ENCODE measurements at places on chromosomes 16 and 17. TPM values are rescaled to one million over a fixed set of nuclear protein-coding genes. Genes with fewer than 3 reads are reported as not detected.

The CLEC3A gene
- not detected for total RNA-seq

The NLRC3 gene
- total RNA-seq = 0.59 TPM

GRCh38 chr17:35116845-35117244 is 2.8 kb downstream of the RAD51D start:
- H3K4me3 ChIP-seq = no peak overlapping the region
- DNase-seq = no peak
- peaks cover 19% of the 10 kb centered on the region for H3K4me1 ChIP-seq
- peaks cover 4% of the 10 kb centered on the region for H3K36me3 ChIP-seq

DNA sequence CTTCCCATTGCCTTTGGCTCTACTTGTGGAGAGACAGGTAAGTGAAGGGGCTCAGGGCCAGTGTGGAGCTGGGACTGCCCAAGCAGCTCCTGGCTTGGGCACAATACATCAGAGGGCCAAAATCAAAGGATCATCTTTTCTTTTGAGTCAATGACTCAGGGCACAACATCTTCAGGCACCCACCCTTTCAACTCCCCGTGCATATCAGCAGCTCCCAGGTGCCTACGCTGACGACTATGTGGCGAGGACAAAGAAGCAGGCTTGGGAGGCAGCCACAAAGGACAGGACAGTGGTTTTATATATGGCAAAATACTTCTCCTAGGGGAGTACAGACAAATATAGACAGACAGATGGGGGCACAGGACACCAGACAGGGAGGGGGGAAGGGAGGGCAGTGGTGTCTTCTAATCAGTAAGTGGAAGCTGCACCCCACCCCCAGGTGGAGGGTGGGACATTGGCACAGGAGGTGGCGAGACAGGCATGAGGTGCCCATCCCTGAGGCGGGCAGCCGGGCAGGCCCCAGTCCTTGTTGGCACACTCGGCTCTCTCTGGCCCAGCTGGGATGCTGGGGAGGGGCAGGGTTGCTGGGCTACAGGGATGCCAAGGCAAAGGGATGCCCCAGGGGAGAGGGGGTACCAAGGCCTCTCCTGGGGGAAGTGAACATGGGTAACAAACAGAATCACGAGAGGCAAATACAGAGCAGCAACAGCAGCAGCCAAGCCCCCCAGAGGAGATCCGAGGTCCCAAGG is 7.7 kb upstream of the ARL5C start:
- no peak overlapping the region for H3K4me3 ChIP-seq
- peaks cover 49% of the 10 kb centered on the region for H3K36me3 ChIP-seq
- H3K4me1 ChIP-seq = peaks cover 22% of the 10 kb centered on the region
- H3K27ac ChIP-seq = no peak overlapping the region
- H3K27me3 ChIP-seq = no peaks in the 10 kb centered on the region

DNA sequence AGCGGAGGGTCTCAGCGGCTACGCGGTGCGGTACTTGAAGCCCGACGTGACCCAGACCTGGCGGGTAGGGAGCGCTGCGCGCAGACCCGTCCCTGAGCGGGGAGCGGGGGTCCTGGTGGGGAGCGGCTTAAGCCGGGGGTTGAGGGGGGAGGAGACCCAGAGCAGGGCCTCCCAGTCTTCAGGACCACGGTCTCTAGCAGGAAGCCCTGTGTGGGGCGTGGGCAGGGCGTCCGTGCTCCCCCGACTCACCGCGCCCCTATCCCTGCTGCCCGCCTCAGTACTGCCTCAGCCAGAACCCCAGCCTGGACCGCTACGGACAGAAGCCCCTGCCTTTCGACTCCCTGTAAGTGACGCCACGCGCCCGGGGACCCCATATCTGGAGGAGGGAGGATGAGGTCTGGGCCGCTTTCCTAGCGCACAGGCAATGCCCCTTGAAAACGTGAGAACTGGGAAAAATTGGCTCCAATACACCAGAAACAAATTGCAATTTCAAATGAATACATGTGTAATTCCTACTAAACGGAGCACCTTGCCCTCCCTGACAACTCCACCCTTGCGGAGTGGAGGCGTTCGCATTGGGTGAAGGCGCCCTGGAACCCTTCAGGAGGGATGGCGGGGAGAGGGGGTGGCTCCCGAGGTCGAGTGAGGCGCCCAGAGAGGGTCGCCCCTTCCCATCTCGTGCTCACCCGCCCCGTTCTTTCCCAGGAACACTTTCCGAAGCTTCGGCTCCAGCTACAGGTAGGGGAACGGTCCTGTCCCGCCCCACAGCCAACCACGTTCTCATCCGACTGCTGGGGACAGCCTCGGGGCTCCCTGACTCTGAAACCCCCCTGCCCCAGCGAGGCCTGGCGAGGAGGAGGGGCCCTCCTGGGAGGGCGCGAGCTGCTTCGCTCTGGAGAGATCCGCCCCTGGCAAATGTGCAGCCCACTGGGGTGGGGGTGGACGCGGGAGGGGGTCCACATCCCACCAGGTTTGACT is 14.6 kb upstream of the CNGB1 start:
- peaks cover 22% of the 10 kb centered on the region for H3K27me3 ChIP-seq
- no peak overlapping the region for H3K27ac ChIP-seq
- H3K4me3 ChIP-seq = peak overlapping the region; percentile 59
- peaks cover 20% of the 10 kb centered on the region for H3K4me1 ChIP-seq
- no peaks in the 10 kb centered on the region for H3K36me3 ChIP-seq

GRCh38 chr17:82960419-82961271 is 118.8 kb upstream of the METRNL start:
- no peaks in the 10 kb centered on the region for H3K27me3 ChIP-seq
- peaks cover 11% of the 10 kb centered on the region for H3K4me1 ChIP-seq
- no peak for DNase-seq
- no peak overlapping the region for H3K27ac ChIP-seq
- H3K4me3 ChIP-seq = no peak overlapping the region

The HEATR9 gene
- not detected for total RNA-seq

The CACNG1 gene
- total RNA-seq = 0.28 TPM

The CBX4 gene
- total RNA-seq = 16.2 TPM

DNA sequence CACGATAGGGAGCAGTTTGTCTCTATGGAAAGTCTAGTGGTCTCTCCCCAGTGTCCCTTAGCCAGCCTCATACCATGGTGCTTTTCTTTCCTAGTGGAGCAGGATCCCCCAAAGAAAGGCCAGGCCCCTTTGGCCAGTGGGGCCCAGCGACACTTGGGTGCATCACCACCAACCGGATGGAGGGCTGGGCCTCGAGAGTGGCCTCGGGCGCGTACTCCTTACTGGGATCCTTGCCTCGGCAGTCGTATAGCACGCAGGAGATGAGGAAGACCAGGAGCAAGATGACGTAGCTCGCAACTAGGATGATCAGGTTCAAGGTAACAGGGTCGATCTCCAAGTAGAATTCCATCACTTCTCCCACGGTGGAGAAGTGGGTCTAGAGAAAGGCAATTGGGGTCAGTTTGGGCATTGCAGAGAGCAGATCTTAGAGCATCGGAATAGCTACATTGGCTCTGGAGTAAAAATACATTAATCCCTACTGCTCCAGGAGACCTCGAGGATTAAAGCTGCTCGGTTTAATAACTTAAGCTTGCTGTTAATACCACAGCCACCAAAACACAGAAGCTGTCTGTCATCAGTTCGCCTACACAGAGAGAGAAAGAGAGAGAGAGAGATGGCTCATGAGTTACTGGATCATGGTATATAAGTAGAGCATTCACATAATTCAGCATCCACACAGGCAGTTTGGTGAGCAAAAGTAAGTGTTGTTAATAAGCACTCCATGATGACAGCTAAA is at the start of gene SMIM36:
Gene SMIM36 (minus strand): TSS at position 467 of the 736 bp plus-strand sequence.
- H3K4me1 ChIP-seq = no peaks in the 10 kb centered on the region
- no peak for DNase-seq
- H3K27me3 ChIP-seq = no peaks in the 10 kb centered on the region
- no peak within 1 kb of the TSS for H3K4me3 ChIP-seq
- H3K36me3 ChIP-seq = no peaks in the 10 kb centered on the region
- no peak within 1 kb of the TSS for H3K27ac ChIP-seq

The TBC1D16 gene
- 16.7 TPM for total RNA-seq

- no peak overlapping the region for H3K4me3 ChIP-seq
- no peaks in the 10 kb centered on the region for H3K36me3 ChIP-seq
- peaks cover 30% of the 10 kb centered on the region for H3K27me3 ChIP-seq
- H3K4me1 ChIP-seq = peaks cover 22% of the 10 kb centered on the region
- no peak for DNase-seq
These were observed 39.0 kb upstream of the AKAP1 start for GRCh38 chr17:57045868-57046704.

- no peak overlapping the region for H3K27ac ChIP-seq
- H3K4me3 ChIP-seq = no peak overlapping the region
- no peaks in the 10 kb centered on the region for H3K36me3 ChIP-seq
- peaks cover 3% of the 10 kb centered on the region for H3K27me3 ChIP-seq
- H3K4me1 ChIP-seq = peaks cover 12% of the 10 kb centered on the region
- DNase-seq = peak; percentile 77
These were observed 1.0 kb upstream of the ABCC12 start for GRCh38 chr16:48156790-48157209.

DNA sequence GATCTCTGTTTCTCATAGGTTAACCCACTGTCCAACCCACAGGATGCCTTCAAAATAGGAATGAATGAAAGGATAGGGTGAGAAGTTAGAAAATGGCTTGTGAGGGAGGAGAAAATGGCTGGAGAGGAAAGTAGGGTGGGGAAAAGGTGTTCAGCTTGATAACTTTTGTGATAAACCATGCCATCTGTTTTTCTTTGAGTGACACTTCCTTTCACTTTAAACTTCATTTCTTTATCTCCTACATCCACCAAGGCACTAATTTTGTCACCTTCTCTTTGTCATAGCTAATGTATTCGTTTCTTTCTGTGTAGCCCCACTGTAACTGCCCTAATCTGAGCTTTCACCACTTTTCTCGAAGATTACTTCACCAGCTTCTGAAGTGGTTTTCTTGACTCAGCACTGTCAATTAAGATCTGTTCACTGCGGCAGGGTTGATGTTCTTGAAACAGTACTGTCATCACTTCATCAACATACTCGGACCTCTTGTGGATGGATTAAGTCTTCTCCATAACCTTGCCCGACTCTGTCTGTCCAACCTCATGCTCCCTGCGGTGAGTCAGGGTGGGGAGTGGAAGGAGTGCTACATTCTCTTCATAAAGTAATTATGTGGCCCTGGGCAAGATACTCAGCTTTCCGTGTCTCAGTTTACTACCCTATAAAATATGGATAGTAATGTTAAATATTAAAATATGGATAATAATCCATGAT is 5.5 kb upstream of the KRT10 start:
- no peaks in the 10 kb centered on the region for H3K36me3 ChIP-seq
- peak overlapping the region; percentile 69 for H3K27ac ChIP-seq
- H3K4me3 ChIP-seq = no peak overlapping the region
- no peak for DNase-seq
- H3K27me3 ChIP-seq = no peaks in the 10 kb centered on the region

The TP53TG3C gene
- total RNA-seq = not detected

DNA sequence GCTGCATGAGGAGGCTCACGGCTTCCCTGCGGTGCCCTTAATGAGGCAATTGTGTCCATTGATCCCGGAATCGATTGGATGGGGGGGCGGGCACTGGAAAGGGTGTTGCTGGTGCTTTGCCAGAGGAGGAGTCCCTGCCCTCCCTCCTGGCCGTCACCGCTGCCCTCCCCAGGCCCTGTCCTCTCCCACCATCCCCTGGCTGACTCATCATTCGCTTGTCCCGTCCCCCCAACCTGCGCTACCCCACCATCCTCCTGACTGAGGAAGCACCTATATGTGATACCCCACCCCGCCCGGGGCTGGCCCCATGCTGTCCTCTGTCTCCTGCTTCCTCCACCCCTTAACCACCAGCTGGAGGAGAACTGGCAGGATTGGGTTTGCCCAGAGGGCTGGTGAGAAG is 20.8 kb downstream of the CACNA1G start:
- H3K27ac ChIP-seq = no peak overlapping the region
- no peaks in the 10 kb centered on the region for H3K27me3 ChIP-seq
- peaks cover 79% of the 10 kb centered on the region for H3K36me3 ChIP-seq
- H3K4me1 ChIP-seq = peaks cover 25% of the 10 kb centered on the region
- DNase-seq = no peak

DNA sequence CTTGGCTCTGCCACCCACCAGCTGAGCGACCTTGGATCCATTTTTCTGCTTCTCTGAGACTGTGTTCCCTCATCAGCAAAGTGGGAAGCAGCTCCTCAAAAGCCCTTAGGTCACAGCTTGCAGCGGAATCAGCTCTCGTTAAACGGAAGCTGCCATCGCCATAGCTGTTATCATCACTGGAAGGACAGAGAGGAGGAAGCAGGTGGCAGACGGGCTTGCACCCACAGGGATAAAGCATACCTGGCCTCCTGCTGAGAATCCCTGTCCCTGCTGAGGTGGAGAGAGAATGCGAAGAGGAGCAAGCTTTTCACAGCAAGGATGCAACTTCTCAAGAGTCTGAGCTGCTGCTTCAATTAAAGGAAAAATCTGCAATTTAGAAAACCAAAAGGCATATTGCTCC is 106.6 kb downstream of the CLEC16A start:
- H3K27me3 ChIP-seq = no peaks in the 10 kb centered on the region
- no peaks in the 10 kb centered on the region for H3K4me1 ChIP-seq
- no peak overlapping the region for H3K27ac ChIP-seq
- peaks cover 57% of the 10 kb centered on the region for H3K36me3 ChIP-seq
- no peak overlapping the region for H3K4me3 ChIP-seq

- H3K36me3 ChIP-seq = no peaks in the 10 kb centered on the region
- DNase-seq = no peak
- no peak overlapping the region for H3K27ac ChIP-seq
- no peaks in the 10 kb centered on the region for H3K27me3 ChIP-seq
These were observed 8.3 kb downstream of the CD300H start for GRCh38 chr17:74558882-74559519.

The ADORA2B gene
- 35.0 TPM for total RNA-seq

- no peak overlapping the region for H3K27ac ChIP-seq
- peaks cover 11% of the 10 kb centered on the region for H3K4me1 ChIP-seq
- peaks cover 41% of the 10 kb centered on the region for H3K36me3 ChIP-seq
- no peak for DNase-seq
- no peaks in the 10 kb centered on the region for H3K27me3 ChIP-seq
These were observed 51.3 kb downstream of the NEUROD2 start for GRCh38 chr17:39556423-39556822.

GRCh38 chr17:52470553-52470952 is 312.0 kb upstream of the CA10 start:
- no peaks in the 10 kb centered on the region for H3K36me3 ChIP-seq
- H3K27ac ChIP-seq = no peak overlapping the region
- no peak overlapping the region for H3K4me3 ChIP-seq
- DNase-seq = no peak
- no peaks in the 10 kb centered on the region for H3K4me1 ChIP-seq

- peaks cover 12% of the 10 kb centered on the region for H3K36me3 ChIP-seq
- H3K4me3 ChIP-seq = no peak overlapping the region
- DNase-seq = no peak
These were observed 4.3 kb downstream of the DOC2B start for GRCh38 chr17:177155-177554.

- no peak overlapping the region for H3K27ac ChIP-seq
- no peak for DNase-seq
- H3K27me3 ChIP-seq = no peaks in the 10 kb centered on the region
These were observed 115.4 kb downstream of the USP22 start for GRCh38 chr17:20927308-20927977.

DNA sequence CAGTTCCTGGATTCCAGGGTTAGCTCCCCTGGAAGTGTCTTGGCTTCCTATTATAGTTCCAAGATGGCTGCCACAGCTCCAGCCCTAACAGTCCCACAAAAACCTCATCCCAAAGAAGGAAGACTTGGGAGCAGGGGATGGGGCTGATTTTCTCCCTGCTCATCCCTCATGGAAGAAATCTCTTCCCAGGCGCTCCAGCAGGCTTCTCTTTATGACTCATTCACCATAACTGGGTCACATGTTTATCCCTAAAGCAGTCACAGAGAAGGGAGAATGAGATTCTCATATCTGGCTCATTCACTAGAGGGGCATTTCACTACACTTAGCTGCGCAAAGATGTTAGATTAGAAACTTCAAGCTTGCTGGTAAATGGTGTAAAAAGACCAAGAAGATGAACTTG is 206.5 kb upstream of the IRX3 start:
- H3K27me3 ChIP-seq = peaks cover 2% of the 10 kb centered on the region
- no peaks in the 10 kb centered on the region for H3K4me1 ChIP-seq
- no peaks in the 10 kb centered on the region for H3K36me3 ChIP-seq
- DNase-seq = no peak
- no peak overlapping the region for H3K4me3 ChIP-seq
- no peak overlapping the region for H3K27ac ChIP-seq

All from spinal cord (tissue), 10 donors.